ENCODE measurements at places on chromosomes 4 and X.
A peak's percentile ranks its signal among the peaks of the same experiment; 100 is the strongest.

DNA sequence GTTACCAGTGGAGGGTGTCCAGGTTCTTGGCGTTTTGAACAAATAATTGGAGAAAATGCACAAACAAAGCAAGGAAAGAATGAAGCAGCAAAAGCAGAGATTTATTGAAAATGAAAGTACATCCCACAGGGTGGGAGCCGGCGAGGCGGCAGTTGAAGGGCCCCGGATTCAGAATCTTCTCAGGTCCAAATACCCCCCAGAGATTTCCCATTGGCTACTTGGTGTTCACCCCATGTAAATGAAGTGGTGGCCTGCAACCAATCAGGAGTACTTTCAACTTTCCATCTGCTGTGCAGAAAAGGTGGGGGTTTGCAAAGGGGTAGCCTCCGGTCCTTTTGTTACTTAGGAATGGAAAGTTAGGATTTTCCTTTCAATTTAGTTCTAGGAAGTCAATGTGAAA lies 1447.0 kb downstream of the C4orf33 start:
- DNase-seq, result no peak

DNA sequence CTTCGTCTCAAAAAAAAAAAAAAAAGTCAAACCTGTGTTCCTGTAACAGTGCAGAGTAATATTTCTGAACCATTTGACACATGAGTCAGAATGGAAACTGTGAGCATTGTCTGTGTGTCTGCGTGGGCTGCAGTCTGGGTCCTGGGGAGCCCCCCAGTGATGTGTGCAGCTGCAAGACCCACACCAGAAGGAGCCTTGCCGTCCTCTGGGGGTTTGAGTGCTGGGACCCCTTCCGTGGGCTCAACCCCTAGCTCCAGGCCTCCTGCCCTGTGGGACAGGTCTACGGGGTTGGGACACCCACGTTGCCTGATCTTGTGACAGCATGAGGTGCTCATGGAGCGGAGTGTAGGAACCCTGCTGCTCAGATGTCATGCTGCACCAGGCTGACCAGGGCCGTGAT lies 43.7 kb downstream of the DDX3X start:
- no peak for DNase-seq

DNA sequence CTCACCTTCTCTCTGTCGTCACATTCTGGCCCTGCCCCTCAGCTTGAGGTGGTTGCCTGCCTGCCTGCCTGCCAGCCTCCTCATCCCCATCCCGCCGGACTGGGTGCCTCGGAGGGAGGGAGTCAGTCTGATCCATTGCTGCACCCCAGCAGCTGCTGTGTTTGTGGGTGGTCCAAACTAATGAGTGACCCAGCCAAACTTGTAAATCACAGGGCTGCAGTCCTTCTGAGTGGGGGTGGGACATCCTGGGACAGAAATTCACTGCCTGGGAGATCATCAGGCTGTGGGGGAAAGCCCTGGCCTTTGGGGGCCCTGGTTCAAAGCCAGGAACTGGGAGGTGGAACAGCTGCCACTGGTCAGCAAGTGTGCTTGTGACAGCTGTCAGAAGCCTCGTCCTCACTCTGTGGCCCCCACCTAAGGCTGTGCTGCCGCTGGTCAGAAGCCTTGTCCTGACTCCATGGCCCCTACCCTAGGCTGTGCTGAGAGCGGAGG lies 5.6 kb downstream of the GPR78 start:
- no peak for DNase-seq

DNA sequence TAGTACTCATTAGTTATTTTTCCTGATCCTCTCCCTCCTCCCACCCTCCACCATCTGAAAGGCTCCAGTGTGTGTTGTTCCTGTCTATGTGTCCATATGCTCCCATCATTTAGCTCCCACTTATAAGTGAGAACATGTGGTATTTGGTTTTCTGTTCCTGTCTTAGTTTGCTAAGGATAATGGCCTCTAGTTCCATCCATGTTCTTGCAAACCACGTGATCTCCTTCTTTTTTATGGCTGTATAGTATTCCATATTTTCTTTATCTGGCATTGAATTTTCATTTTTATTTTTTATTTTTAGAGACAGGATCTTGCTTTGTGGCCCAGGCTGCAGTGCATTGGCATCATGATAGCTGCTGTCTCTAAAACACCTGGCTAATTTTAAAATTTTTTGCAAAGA lies 11.9 kb upstream of the UBE2K start:
- no peak for DNase-seq

GRCh38 chr4:117357866-117358265 lies 272.5 kb upstream of the TRAM1L1 start:
- DNase-seq, result no peak

GRCh38 chrX:7068939-7069367 lies 78.6 kb upstream of the STS start:
- DNase-seq, result no peak

GRCh38 chrX:2828959-2829411 lies 255 bp downstream of the GYG2 start:
- DNase-seq, result no peak

DNA sequence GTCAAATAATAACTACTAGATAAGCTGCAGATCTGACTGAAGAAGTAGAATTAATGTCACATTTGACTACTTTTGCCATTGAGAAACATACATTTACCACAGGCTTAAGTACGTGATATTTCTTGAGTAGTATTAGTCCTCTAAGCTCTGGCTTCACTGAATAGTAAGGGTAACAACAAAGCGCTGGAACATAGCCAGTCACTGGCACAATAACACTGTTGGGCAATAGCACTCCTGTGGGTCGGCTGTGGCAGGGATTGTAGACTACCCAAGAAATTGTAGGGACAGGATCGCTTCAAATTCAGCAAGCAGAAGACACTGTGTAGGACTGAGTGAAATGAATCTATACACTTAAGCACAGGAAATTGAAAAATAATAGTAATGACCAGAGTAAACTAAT lies 27.1 kb upstream of the IL15 start:
- no peak for DNase-seq

DNA sequence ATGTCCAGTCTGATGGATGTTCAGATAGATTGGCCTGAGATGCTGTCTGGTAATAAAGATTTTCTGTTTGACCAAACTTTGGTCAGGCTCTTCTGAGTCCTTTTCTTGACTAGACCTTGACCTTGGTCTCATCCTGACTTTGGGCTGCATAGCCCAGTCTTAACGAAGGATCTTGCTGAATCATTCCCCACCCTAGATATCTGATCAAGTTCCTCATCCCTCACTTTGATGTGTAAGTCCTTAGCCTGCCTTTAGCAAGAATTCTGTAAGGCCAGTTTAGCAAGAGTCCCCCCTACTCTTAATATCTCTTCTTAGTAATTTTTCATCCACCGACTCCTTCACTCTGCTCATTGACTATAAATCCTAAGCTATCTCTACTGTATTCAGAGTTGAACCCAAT lies 244.4 kb upstream of the JADE1 start:
- peak; percentile 35 for DNase-seq

All from umbilical cord (tissue), 2 donors.